Adrenal gland (tissue), 19 donors: ENCODE measurements at places on chromosomes 16 and 17. TPM values are rescaled to one million over a fixed set of nuclear protein-coding genes. Genes with fewer than 3 reads are reported as not detected.

DNASE1L2 gene
- polyA plus RNA-seq = 2.2 TPM

DNA sequence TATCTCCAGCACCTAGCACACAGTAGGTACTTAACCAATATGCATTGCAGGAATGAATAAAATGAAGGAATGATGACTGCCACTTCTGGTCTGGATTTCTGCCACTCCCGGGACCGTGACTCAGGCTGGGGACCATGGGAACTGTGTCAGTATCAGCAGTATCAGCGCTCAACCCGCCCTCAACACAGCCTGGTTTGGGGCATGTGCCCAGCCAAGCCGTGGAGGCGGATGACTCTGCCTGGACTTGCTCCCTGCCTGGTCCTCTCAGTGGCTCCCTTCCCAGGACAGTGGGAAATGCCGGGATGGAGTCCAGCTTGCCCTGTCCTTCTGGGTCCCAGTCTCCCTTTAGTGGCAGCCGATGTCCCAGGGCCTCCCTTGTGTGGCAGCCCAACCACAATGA, 55.1 kb downstream of the SRCIN1 start:
- DNase-seq = peak; percentile 93

DNA sequence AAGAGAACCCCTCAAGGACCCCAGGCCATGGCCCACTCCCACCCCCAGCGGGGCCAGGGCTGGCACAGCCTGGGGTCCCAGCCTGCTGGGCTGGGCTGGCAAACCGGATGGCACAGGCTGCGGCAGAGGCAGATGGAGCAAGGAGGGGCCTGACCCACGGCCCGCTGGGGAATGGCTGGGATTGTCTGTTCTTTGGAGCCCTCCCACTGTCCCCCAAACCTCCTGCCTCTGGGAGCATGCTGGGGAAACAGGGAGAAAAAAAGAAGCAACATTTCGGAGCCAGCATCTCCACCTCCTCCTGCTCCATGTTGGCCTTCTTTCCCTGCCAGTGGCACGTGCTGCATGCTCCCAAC, 37.1 kb upstream of the LHX1 start:
- DNase-seq = no peak

GRCh38 chr17:10091046-10091445, 107.4 kb downstream of the GAS7 start:
- no peak for DNase-seq

- DNase-seq = no peak
Observed at GRCh38 chr16:68382296-68382718, 66.0 kb downstream of the SMPD3 start.

- no peak for DNase-seq
Observed at GRCh38 chr17:965311-965989, 14.1 kb downstream of the NXN start.

GRCh38 chr16:66299349-66299748, 67.1 kb upstream of the CDH5 start:
- no peak for DNase-seq

GRCh38 chr17:69350911-69351310, 24.0 kb upstream of the ABCA5 start:
- DNase-seq = no peak

DNA sequence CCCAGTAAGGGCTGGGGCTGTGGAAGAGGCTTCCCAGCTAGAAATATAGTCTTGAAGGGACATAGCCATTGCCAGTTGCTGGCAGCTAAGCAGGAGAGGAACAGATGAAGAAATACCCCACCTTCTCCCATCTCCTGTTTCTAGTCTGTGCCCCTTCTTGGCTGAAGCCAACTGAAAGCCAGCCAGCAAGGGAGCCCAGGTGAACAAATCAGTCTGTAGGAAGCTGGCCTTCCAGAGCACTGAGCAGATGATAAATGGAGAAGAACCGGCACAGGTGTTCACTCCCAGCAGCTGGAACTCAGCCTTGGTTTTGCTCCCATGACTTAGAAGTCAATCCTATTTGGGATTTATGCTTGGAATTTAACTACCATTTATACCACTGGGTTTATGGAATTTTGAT, 69.2 kb upstream of the DHX40 start:
- DNase-seq = no peak

DNA sequence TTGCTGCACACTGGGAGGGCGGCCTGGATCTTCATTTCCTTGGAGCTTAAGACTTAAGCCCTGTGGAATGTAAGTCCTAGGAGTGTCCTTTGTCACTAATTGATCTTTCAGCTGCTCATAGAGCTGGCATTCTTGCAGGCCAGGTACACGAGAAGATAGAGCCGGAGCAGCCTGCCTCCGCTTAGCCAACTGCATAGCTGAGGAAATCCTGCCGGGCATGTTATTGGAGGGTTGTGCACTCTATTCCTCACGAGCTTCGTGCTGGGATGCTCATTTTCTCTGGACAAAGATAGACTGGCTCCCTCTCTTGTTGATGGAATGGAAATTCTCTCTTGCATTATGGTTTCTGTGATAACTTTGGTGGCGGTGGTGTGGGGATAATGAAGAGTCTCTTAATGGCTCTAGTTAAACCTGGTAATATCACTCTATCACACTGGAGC, 76.9 kb downstream of the RPA1 start:
- DNase-seq = no peak

PRR35 gene
- polyA plus RNA-seq = not detected

DNA sequence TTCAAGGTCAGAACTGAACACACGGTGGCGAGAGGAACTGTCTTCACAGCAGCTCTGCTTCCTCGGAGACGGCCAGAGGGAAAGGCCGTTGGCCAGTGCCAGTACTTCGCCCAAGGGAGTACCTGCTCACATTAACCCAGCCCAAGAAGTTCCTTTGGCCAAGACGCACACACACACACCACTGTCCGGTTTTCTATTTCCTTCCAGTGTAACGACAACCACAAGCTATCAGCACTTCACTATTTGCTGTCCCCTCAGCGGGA, 744 bp upstream of the GGNBP2 start:
- DNase-seq = peak; percentile 76

- DNase-seq = peak; percentile 33
Observed at GRCh38 chr16:9099131-9099625, 7.7 kb downstream of the HAPSTR1 start.

DNA sequence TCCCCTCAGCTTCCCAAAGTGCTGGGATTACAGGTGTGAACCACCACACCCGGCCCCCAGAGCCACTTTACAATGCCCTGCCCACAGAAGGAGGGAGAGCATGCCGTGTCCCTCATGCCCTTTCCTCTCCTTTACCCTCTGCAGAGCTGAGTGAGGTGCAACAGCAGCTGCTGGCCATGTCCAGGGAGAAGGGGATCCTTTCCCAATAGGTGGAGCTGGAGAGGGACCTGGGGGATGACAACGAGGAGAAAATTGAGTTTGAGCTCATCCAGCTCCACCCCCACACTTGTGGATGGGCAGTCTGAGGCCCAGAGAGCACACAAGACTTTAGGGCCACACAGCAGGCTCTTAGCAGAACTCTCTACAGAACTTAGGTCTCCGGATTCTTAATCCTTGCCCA, 7.9 kb upstream of the GSDMA start:
- DNase-seq = no peak

PTX4 gene
- polyA plus RNA-seq = 0.16 TPM

GRCh38 chr16:10539236-10539635, 41.2 kb downstream of the EMP2 start:
- DNase-seq = no peak

KRT25 gene
- polyA plus RNA-seq = not detected

- no peak for DNase-seq
Observed at GRCh38 chr16:30867747-30868146, 26.1 kb downstream of the BCL7C start.

GRCh38 chr16:4495766-4496165, 19.6 kb downstream of the HMOX2 start:
- no peak for DNase-seq

DNA sequence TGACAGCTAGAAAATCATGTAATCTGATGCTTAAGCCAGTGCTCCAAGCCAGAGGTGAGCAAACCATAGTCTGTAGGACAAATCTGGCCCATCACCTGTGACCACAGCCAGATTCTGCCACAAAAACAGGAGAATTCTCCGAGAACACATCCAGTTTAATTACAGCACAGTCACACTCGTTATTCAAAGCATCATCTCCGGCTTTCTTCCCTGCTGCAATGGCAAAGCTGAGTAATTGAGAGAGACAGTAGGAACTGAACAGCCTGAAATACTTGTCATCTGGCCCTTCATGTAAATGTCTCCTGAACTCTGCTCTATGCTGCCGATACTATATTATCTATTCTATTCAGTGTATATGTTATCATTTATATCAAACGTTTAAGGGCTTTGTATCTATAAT, 121.4 kb upstream of the FOXF1 start:
- DNase-seq = no peak

KCNAB3 gene
- 4.2 TPM for polyA plus RNA-seq

- DNase-seq = no peak
Observed at GRCh38 chr16:935684-936083, 35.1 kb downstream of the LMF1 start.

GRCh38 chr16:47046726-47047523, 73.5 kb upstream of the DNAJA2 start:
- DNase-seq = peak; percentile 20

DNA sequence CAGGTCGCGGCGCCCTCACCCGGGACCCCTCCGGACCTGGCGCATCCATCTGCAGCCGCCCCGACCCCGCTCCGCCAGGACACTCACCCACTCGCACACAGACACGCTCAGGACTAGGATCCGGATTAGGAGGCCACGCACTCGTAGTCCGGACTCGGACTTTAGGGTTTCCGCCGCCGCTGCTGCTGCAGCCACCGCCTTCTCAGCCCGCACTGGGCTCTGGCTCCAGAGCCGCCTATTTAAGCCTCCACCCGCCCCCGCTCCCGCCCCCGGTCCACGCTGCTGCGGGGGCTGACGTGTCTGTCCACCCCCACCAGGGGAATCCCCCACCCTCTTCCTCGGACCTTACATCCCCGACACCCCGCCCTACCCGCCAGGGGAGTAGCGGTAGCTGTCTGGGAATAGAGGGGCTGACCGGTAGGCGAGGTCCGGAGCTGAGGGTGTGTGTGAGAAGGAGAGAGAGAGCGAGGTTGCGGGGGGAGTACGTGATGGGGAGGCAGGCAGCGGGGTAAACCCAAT, at the start of gene RRAD:
RRAD (minus strand) TSS at position 214 of the 519 bp plus-strand sequence. CDS start 356 bp downstream, outside the sequence.
- DNase-seq = peak; percentile 44

GRCh38 chr16:5455110-5455509, 357.5 kb upstream of the EEF2KMT start:
- DNase-seq = no peak

PRAC2 gene
- polyA plus RNA-seq = not detected

KCNJ2 gene
- polyA plus RNA-seq = 0.91 TPM

CCDC200 gene
- not detected for polyA plus RNA-seq

DNA sequence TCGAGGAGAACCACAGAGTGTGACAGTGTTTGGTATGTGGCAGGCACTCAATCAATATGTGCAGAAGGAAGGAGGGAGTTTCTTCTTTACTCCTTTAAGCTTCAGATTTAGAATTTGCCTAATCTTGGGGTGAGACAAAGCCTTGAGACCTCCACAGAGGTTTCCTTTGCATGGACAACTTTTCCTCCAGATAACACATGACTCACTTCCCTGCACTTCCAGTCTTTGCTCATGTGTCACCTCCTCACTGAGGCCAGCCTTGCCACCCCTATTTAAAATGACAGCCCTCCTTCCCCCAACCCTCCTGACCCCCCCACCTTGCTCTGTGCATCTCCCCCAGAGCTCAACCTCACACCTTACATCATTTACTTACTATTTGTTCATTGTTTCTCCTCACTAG, 17.4 kb upstream of the NOS2 start:
- DNase-seq = no peak

KRT39 gene
- not detected for polyA plus RNA-seq

- DNase-seq = peak; percentile 80
Observed at GRCh38 chr17:3886776-3887175, 6.1 kb downstream of the CAMKK1 start.

DNA sequence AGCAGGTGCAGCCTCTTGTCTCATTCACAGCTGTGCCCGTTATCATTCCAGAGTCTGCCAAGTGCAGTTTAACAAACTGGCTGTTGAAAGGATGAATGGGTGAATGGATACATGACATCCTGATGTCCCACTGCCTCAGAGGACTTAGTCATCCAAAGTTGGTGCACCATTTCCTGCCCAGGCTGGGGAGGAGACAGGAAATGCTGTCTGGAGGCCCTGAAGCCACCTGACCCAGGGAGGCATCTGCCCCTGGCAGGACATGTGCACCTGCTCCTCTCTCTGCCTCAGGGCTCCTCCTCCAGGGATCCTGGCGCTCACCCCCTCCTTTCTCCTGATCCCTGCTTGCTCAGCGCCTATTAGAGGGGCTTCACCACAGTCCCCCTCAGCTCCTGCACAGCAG, 1.8 kb upstream of the CD300C start:
- DNase-seq = no peak

GRCh38 chr17:76556765-76557367, 17.0 kb downstream of the PRCD start:
- no peak for DNase-seq

GRCh38 chr17:48262982-48263730, 155.6 kb downstream of the SNX11 start:
- DNase-seq = no peak

CDR2L gene
- 4.1 TPM for polyA plus RNA-seq

DNA sequence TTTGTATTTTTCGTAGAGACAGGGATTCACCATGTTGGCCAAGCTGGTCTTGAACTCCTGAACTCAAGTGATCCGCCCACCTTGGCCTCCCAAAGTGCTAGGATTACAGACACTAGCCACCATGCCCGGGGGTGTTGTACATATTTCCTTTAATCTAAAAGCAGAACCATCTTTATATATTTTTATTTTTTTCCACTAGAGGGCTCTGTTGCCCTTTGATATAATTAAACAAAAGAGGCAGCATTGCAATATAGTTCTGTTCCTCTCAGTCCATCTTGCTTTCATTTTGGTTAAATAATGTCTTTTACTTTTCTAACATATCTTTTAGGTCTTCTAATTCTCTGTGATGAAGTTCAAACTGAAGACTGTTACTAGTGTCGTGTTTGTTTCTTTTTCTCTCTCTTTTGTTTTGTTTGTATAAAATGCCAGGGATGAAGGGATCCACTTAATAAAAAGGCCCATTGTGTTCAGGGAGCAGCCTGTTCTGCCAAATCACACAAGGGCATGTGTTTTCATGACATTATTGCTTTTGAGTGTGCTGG, 23.4 kb downstream of the WWOX start:
- no peak for DNase-seq
